ENCODE measurements at places on chromosomes 2 and 18. TPM values are rescaled to one million over a fixed set of nuclear protein-coding genes. Genes with fewer than 3 reads are reported as not detected.

Gene CREG2
- total RNA-seq = 14.2 TPM

Gene MAP3K20
- 33.3 TPM for total RNA-seq

Gene AGXT
- not detected for total RNA-seq

Gene EFEMP1
- total RNA-seq = 28.4 TPM

Gene RESP18
- not detected for total RNA-seq

Gene TLX2
- 0.36 TPM for total RNA-seq

Gene SPC25
- 18.7 TPM for total RNA-seq

Gene COL6A3
- 0.14 TPM for total RNA-seq

Gene NEUROD1
- total RNA-seq = not detected

Gene SPP2
- total RNA-seq = not detected

Gene SLC5A7
- total RNA-seq = not detected

Gene LNPK
- total RNA-seq = 8.3 TPM

Gene STPG4
- not detected for total RNA-seq

Gene ASB18
- total RNA-seq = 0.03 TPM

Gene NTSR2
- total RNA-seq = not detected

Gene COBLL1
- 4.5 TPM for total RNA-seq

Gene NEU2
- total RNA-seq = not detected

Gene GKN2
- total RNA-seq = 3.5 TPM

Gene IGFBP5
- 0.27 TPM for total RNA-seq

Gene ABCG8
- total RNA-seq = not detected

Data from A549 treated with GW870086 at 1 μM for 4 hours (cell line).